ENCODE measurements at places on chromosomes 5 and 9. TPM values are rescaled to one million over a fixed set of nuclear protein-coding genes. Genes with fewer than 3 reads are reported as not detected.

PCDHB7 gene
- total RNA-seq = under 0.01 TPM

PCDHB13 gene
- total RNA-seq = under 0.01 TPM

GABRG2 gene
- not detected for total RNA-seq

PCDH12 gene
- total RNA-seq = 0.15 TPM

TICAM2 gene
- total RNA-seq = 11.8 TPM

TAF11L10 gene
- total RNA-seq = not detected

MARCHF3 gene
- total RNA-seq = 6.8 TPM

SARDH gene
- 5.1 TPM for total RNA-seq

UBE2QL1 gene
- not detected for total RNA-seq

OTULINL gene
- 0.17 TPM for total RNA-seq

NR5A1 gene
- total RNA-seq = not detected

EQTN gene
- total RNA-seq = not detected

LCNL1 gene
- 3.1 TPM for total RNA-seq

DMGDH gene
- 2.5 TPM for total RNA-seq

SPINK4 gene
- not detected for total RNA-seq

Data from smooth muscle cell of trachea (primary cell).